ENCODE measurements at places on chromosomes 7 and 10.

GRCh38 chr10:11475831-11476434, 135.5 kb downstream of the USP6NL start:
- no peak for DNase-seq

GRCh38 chr7:5610500-5611186, 170.8 kb downstream of the RNF216 start:
- no peak for DNase-seq

GRCh38 chr10:63227207-63227895, 94.2 kb downstream of the NRBF2 start:
- DNase-seq, result peak; percentile 43

DNA sequence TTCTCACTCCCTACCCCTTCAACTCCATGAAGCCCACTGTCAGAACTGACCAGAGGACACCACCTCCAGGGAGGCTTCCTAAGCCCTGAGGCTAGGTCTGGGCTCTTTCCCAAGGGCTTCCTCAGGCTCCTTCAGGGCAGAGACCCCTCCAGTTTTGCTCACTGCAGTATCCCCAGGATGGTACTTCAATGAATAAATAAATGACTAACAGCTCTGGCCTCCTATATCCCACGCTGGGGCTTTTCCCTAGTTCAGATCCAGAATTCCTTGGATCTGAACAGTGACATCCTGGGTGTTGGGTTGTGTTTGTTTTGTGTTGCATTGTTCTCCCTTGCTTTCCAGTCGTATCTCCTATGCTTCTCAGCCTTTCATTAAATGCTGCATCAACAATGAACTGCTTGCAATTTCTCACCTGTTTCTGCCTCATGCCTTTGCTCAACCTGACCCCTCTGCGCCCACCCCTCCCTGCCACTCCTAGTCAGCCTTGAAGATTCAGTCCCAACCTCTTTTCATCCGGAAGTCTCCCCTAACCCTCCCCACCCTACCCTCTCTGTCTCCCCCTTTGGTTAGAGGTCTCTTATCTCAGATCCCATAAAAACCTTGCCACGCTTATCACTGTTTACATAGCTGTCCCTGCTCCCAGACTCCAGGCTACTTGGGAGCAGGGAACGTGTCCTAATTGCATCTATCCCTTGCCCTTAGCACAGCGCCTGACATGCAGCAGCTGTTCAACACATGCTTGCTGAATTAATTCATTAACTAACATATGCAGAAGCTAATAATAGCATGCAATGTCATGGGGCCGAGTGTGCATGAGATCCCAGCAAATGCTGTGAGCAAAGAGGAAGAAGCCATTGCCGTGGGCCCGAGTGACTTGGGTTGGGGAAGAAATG, 41.7 kb downstream of the PPP1R3C start:
- no peak for DNase-seq

DNA sequence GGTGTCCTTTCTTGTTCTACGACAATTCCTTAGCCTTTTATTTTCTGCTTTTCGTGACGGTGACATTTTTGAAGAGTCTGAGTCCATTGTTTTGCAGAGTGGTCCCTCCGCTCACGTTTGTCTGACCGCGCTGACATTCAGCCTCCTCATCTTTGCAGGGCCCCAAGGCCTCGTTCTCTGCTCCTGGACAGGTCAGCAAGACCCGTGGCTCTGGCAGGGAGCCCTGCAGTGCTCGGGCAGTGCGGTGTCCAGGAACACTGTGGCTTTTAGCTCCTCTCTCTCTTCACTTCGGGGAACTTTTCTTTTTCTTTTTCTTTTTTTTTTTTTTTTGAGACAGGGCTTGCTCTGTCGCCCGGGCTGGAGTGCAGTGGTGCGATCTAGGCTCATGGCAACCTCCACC, 142.5 kb downstream of the DNAJB6 start:
- no peak for DNase-seq

- DNase-seq, result no peak
These were observed 22.5 kb upstream of the TIAL1 start for GRCh38 chr10:119619215-119619614.

GRCh38 chr10:33114451-33114952, 156.5 kb upstream of the ITGB1 start:
- peak; percentile 78 for DNase-seq

GRCh38 chr10:127579640-127580039, 30.5 kb downstream of the NPS start:
- DNase-seq, result no peak

GRCh38 chr10:57038531-57038930, 677.5 kb upstream of the ZWINT start:
- DNase-seq, result no peak

- no peak for DNase-seq
These were observed 10.0 kb upstream of the SLIT1 start for GRCh38 chr10:97195706-97196222.

GRCh38 chr7:37604078-37604477, 79.5 kb upstream of the GPR141 start:
- no peak for DNase-seq

- no peak for DNase-seq
These were observed 23.2 kb upstream of the PHF14 start for GRCh38 chr7:10950494-10950893.

DNA sequence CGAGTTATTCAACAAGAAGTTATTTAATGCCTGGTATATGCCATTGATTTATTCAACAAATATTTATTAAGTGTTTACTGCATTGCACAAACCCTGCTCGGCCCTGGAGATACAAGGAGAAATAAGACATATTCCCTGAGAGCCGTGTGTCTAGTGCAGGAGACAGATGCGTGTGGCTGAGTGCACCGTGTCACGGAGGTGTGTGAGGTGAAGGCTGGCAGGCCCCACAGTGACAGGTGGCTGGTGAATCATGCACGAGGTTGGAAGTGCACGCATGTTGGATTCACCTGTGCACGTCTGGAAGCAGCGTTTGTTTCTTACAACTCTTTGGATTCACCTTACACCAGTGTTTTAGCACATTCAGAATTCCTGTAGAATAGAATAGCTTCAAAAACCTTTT, 136.6 kb upstream of the SHH start:
- DNase-seq, result no peak

- no peak for DNase-seq
These were observed 261.3 kb downstream of the BICC1 start for GRCh38 chr10:58773944-58774343.

DNA sequence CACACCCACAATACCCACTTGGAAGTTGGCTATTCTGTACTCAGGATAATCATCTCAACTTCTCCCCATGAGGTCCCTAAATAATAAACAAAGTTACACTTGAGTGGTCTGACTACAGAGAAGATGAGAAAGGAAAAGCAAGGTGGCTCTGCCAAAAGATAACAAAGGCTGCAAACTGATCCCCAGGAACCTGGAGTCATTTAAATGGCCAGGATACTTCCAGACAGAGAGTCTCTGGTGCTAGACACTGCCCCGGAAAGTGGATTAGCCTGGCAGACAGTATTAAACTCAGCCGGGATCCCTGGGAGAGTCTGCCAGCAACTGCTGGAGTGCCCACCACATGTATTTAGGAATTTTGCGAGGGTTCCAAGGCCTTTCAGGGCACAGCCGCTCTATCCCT, 93.7 kb downstream of the DGKI start:
- no peak for DNase-seq

DNA sequence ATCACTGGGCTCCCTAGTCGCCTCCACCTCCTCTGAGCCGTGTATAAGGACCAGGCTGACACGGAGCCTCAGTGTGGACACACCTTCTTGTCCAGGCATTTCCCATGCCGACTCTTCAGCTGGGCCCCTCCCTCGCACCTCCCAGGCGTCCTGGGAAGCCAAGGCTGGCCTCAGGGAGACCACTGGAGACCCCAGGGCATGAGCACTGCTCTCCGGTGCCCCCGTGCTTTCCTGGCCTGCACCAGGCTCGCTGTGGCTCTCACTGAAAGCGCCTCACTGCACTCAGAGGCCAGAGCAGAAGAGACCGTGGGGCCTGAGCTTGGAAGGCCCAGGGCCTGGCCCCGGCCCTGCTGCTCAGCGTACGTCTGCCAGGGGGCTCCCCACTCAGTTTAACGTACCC, 31.4 kb downstream of the LRRC27 start:
- no peak for DNase-seq

GRCh38 chr7:102889851-102890250, 22.9 kb upstream of the LRRC17 start:
- no peak for DNase-seq

DNA sequence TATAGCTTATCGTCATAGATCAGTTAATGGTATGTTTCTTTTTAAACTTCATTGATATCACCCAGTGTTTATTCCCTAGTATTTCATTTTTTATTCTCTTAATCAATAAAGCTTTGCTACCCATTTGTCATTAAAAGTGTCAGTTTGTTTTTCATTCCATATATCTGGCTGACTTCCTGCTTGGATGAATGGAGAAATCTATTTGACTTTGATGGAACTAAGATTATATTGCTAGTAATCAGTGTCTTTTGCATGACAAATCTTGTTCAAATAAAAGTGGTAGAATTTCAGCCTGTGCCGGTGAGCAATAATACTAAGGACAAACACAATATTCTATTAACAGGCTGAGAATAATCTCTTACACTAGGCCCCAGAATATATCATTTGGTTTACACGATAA, 203.3 kb downstream of the SEC23IP start:
- no peak for DNase-seq

GRCh38 chr7:127776776-127777386, 124.9 kb downstream of the SND1 start:
- no peak for DNase-seq

GRCh38 chr7:127650847-127651555, 993 bp upstream of the SND1 start:
- no peak for DNase-seq

DNA sequence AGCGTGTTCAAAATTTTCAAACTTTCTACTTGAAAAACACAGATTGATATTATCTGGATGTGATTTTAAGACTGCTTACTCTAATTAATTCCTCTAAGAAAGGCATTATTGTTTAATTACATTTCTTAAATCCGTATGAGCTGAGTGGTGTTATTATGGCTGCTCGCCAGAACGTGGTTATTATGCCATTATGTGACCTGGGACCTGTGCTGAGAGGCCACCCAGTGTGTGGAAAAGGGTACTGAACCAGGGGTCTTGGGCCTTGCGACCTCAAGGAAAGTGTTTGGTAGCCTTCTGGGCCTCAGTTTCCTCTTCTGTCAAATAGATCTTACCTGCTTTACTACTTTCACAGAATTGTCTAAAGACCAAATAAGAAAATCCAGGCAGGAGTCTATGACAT, 15.4 kb downstream of the LGI1 start:
- DNase-seq, result no peak

DNA sequence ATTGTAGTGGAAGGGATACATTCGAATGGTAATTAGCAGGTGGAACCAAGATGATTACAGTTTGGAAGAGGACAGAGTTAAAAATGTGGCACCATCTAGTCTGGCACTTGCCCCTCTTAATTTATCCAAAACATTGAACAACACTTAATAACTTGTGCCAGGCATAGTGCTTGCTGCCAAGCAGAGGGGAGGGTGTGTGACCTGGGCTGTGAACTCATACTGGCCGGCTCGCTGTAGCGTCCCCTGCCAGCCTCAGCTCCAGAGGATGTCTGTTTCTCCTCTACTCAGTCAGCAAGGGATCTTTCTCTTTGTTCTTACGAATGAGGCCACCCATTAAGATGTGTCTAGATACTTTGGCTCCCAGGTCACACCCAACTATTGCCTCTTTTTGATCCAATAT, 179.4 kb upstream of the INHBA start:
- DNase-seq, result no peak

DNA sequence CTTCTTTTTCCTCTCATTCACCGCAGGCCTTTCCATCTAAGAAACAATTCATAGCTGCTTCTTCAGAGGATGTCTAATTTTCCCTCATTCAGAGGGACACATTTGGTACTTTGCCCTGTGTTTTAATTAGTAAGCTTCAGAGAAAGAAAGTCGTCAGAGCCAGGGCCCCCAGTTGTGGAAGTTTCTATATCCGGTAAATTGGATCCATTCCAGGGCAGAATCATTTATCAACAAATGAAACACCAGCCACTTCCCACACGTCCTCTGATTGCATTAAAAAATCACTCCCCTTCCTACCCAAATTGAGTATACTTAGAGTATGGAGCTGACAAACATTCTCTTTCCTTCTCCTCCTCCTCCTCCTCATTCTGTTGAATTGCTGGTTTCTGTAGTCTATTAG, 205.8 kb upstream of the HDAC9 start:
- DNase-seq, result no peak

DNA sequence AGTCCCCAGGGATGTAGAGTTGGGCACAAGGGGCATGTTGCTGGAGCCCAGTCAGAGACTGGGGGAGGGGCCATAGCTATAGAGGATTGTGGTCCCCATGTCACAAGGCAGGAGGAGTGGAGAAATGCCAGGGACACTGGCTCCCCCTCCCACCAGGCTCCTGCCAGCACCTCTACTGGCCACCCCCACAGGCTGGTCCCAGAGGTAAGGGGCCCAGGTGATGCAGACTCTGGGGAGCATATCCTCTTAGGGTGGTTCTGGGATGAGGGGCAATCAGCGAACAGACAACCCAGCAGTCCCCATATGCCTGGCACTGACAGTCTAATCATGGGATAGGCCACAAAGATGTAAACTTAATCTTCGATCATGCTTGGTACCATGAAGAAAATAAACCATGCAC, 21.2 kb downstream of the C10orf71 start:
- DNase-seq, result no peak

- peak; percentile 73 for DNase-seq
These were observed at the start of gene NPM3 for GRCh38 chr10:101782811-101783735. NPM3 (minus strand) TSS chr10:101783446; CDS start chr10:101783390, 56 bp downstream.

GRCh38 chr7:79512261-79512660, 58.8 kb upstream of the MAGI2 start:
- no peak for DNase-seq

DNA sequence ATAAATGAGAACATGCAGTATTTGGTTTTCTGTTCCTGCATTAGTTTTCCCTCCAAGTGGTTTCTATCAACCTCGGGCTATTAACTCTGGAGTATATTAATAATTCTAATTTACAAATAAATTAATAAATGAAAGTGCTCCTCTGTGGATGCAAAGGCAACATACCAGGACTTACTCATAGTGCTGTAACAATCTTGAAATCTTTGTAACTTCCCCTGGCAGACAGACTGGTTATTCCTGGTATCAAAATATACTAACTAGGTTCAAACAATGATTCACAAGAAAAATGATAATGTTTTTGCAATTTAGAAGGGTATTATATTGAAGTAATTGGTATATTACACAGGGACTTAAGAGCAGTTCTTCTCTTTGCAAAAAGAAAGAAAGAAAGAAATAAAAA, 177.2 kb downstream of the FANK1 start:
- DNase-seq, result no peak

GRCh38 chr7:27745064-27745583, 5.2 kb downstream of the TAX1BP1 start:
- DNase-seq, result no peak

DNA sequence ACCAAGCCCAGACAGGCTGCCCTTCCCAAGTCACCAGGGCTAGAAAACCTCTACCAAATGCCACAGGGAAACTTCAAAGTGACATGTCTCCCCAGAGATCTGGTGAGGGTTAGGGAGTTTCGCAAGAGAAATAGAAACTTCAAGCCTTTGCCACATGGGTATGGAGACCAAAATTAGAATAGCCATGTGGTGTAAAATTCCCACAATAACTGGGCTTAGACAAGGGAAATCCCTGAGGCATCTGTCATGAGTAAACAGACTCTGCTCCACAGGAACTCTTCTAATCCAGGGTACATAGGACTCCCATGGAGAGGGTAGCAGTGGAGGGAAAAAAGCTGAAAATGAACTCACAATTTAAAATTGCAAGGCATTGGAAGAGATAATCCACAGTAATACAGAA, 14.3 kb downstream of the ADAM12 start:
- DNase-seq, result no peak

GRCh38 chr10:7526017-7526400, 115.2 kb upstream of the SFMBT2 start:
- no peak for DNase-seq
